HT-29 (cell line): ENCODE measurements at places on chromosomes 12 and 14. TPM values are rescaled to one million over a fixed set of nuclear protein-coding genes. Genes with fewer than 3 reads are reported as not detected.

RDH16 gene
- total RNA-seq: not detected in 2 replicates

DNA sequence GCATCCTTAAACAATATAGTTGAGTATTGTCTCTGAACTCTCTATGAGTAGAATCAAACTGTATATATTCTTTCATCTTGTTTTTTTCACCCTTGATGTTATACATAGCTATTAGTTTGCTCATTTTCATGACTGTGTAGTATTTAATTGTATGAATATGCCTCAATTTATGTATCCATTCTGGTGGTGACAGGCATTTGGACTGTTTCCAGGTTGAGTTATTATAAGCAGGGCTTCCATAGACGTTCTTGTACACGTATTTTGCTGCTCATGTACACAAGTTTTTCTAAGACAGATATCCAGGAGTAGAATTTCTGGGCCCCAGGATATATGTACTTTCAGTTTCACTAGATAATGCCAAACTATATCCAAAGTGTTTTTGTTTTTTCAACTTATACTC is 211.4 kb downstream of the NTF3 start:
- DNase-seq: no peak

SMOC1 gene
- not detected in 2 replicates for total RNA-seq

DNA sequence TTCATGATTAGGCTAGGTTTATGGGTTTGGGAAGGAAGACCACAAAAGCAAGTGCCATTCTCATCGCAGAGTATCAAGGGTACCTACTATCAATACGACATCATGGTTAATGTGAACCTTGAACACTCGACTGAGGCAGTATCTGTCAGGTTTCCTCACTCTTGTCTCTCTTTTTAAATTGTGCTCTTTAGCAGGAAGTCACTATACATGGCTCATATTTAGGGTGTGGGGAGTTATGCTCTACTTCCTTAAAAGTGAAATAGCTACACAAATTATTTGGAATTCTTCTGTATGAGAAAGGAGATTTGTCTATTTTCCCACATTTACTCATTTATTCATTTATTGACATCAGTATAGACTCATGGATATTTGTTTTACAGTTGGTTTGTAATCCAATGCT is 5.9 kb upstream of the CLEC4E start:
- no peak for DNase-seq

SERPINA3 gene
- 1.0 and 2.0 TPM in 2 replicates for total RNA-seq

GRCh38 chr12:89779090-89779489 is 70.5 kb upstream of the ATP2B1 start:
- peak; percentile 47 for DNase-seq

SOAT2 gene
- total RNA-seq: 0.15 and 0.23 TPM in 2 replicates

- no peak for DNase-seq
Observed at GRCh38 chr14:28515571-28515970, 251.0 kb upstream of the FOXG1 start.

- DNase-seq: no peak
Observed at GRCh38 chr14:88130057-88130432, 125.1 kb downstream of the GPR65 start.

NAV3 gene
- total RNA-seq: 0.38 and 0.97 TPM in 2 replicates

GRCh38 chr14:78764240-78764639 is 594.1 kb downstream of the NRXN3 start:
- no peak for DNase-seq

GRCh38 chr12:93243689-93244513 is 133.8 kb upstream of the NUDT4 start:
- peak; percentile 79 for DNase-seq

GRCh38 chr14:81219759-81220579 is 790 bp downstream of the GTF2A1 start:
- DNase-seq: peak; percentile 19

GRCh38 chr14:73500360-73500759 is 9.6 kb downstream of the RIOX1 start:
- peak; percentile 35 for DNase-seq
